ENCODE measurements at places on chromosomes 7 and 10. TPM values are rescaled to one million over a fixed set of nuclear protein-coding genes. Genes with fewer than 3 reads are reported as not detected.

The POM121L12 gene
- total RNA-seq: not detected

The GSTO2 gene
- total RNA-seq: 1.1 TPM

The LRRC4 gene
- total RNA-seq: 0.32 TPM

The DNAH11 gene
- 0.51 TPM for total RNA-seq

The PALD1 gene
- not detected for total RNA-seq

The ADRB1 gene
- not detected for total RNA-seq

DNA sequence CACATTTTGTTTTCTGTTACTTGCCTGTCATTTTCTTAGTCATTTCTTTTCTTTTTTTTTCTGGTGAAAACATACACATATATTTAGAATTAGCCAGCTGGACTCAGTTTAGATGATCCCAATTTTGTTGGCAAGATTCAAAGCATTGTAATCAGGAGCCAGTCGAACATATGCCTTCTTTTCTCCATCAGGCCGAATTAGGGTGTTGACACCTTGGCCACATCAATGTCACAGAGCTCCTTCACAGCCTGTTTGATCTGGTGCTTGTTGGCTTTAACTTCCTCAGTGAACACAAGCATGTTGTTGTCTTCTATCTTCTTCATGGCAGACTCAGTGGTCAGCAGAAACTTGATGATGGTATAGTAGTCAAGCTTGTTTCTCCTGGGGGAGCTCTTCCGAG is 32.6 kb downstream of the PHF14 start:
- no peak for DNase-seq

- DNase-seq: no peak
Observed at GRCh38 chr10:43649185-43649523, 473 bp upstream of the ZNF32 start.

GRCh38 chr10:113153493-113154102 is 203.6 kb downstream of the TCF7L2 start:
- peak; percentile 9 for DNase-seq

DNA sequence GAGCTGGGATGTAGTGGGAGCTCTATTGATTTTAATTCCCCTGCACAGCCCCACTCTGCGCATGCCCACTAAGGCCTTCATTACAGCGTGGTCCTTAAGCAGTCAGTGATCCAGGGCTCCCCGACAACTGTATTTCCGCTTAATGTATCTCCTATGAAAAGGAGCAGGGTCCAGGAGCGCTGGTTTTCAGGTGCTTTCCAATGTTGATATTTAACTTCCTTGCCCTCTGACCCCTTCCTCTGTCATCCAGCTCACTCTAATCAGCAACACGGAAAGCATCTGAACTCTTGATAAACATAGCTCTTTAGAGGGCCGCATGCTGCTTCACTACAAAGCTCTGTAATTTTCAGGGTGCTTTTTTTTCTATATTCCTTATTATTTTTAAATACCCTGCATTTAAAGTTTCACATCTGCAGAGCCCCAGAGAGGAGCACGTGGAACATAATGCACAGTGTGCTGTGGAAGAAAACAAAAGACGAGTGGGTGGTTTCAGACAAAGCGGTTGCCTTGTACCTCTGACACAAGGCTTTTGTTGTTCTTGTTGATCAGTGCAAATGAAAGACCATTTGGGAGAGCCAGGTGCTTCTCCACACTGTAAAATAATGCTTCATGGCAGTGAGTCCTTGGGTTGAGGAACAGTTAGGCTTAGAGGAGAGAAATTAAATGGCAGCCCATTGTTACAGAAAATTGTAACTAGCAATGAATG is 465.9 kb upstream of the CELF2 start:
- no peak for DNase-seq

DNA sequence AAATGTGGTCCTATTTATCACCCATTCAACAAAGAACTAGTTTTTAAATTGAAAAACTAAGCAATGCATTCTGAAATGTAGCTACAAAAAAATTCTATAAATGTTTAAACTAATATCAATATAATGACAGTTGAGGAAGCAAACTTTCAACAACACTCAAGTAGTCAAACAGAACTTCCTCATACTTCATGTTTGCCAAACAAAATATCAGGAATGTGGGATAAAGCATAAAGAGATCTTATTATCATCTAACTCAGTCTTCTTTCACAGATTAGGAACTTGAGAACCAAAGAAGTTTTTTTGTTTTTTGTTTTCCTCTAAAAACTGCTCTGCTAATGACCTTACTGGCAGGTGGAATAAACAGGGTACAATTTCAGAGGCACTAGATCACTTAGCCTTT is 116.2 kb downstream of the JAZF1 start:
- DNase-seq: no peak

DNA sequence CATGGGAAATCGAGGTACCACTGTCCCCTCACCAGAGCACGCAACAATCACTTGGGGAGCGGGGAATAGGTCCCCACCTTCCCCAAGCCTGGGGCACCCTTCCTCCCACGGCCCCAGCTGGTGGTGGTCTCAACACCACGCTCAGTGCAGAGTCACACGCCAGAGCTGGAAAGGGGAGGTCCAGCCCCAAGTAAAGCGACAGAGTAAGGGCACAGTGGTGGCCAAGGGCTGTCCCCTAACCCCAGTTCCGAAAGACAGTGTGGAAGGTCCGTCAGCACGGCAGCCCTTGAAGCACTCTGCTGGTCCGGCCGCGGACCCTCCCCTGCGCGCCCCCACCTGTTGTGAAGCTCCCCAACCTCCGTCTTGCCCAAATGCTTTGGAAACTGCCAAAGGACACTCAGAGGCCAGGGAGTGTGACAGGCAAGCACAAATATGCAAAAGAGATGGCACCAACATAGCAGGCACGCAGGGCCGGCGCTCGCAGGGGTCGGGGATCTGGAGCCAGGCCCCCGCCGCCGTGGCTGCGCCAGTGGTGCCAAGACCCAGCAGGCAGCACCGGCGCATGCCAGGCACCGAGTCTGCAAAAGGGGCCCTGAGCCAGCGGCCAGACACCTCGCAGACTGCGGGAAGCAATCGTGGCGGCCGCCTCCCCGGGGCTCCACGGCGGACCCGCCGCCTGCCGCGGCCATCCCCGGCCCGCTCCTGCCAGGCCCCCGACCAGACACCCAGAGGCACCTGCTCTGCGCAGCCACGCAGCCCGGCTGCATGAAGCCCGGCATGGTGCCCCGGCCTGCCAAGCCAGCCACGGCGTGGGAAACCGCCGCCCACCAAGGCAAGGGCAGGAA is 51.6 kb upstream of the SRRM3 start:
- DNase-seq: no peak

- DNase-seq: no peak
Observed at GRCh38 chr10:3671386-3671955, 113.5 kb downstream of the KLF6 start.

DNA sequence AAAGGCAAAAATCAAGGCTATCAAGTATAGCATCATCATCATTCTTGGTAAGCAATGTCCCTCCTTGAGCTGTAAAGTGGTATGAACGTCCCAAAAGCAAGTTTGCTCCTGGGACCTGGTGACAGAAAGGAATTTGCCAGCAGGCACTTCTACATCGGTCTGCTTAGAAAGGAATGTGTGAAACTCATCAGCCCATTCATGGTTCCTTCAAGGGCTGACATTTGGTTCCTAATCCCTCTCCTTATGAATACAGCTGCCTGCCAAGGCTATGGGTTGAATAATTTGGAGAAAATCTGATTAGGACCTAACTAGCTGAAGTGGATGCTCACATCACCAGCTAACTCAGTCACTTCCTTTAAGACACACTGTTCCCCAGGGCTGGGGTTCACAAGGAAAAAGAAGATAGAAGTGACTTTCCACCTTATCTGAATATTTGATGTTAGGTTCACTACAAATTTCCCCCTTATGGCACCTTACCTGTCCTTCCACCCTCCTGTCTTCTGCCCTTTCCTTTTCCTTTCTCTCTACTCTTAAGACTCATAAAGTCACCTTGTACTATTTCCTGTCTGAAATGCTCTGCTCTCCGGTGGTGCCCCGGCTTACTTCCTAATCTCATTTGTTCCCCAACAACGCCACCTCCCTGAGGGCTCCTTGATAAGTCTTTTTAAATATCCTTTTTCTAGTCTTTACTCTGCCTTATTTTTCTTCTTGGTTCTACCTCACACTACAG is 187.1 kb downstream of the NPSR1 start:
- no peak for DNase-seq

DNA sequence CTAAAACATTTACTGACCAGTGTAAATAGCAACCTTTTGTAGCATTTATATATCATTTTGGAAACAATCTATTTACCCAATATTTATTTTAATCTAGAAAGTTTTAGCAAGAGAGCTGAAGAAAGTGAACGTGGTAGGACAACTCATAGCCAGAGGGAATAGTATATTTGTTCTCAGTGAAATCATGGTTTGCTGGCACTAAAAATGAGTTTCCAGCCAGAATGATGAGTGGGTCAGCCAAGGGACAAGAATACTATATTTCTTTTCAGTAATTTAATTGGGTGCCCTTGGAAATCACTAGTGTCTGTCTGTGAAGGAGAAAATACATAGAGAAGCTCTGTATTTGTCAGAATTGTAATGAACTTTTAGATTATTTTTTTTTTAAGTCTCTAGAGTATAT is 74.9 kb downstream of the MINPP1 start:
- peak; percentile 44 for DNase-seq

- DNase-seq: peak; percentile 69
Observed at GRCh38 chr10:90993340-90993739, 72.5 kb upstream of the ANKRD1 start.

DNA sequence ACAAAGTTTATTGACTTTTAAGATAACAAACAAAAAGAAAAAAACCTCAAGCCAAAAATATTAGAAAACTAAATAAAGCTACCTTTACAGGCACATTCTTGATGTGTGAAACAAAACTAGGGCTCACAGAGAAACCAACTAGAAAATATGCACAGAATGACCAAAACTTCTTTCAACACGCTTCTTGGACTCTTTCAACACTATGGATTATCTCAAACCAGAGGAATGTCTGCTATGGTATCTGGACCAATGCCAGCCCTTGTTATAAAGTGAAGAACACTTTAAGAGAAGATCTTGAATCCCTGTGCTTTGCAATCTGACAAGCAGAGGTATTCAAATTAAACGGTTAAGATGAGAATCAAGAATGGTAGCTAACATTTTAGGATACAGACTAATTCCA is 76.6 kb downstream of the DNAJC1 start:
- peak; percentile 93 for DNase-seq

- no peak for DNase-seq
Observed at GRCh38 chr7:3953133-3953532, 652.1 kb downstream of the SDK1 start.

DNA sequence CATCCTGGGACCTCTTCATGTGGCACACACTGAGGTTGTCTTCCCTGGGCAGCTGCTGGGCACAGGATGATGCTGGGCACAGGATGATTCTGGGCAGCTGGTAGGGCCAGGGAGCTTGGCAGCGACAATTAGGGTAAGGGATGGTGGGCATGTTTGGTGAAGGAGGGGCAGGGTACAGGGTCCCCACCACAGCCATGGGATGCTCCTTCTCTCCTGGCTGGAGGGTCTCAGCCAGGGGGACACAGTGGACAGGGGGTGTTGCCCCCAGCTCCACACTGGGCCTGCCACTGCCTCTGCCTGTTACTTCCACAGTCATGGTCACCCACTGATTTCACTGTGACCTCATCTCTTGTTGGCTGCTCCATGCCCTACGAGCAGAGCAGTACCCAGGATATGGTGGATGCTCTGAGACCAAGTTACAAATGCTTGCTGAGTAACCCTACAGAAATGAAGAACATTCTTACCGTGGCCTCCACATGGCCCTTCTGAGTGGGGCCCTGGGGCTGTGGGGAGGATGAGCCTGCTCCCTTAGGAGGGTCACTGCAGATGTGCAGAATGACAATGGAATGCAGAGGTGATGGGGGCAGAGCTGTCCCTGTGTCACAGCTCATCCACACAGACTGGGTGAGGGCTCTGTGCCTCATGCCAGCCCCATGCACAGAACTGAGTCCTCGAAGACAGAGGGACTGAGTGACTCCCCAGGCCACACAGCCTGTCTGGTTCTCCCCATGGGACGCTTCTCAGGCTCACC is 28.4 kb upstream of the RET start:
- DNase-seq: peak; percentile 53

GRCh38 chr7:44769776-44770294 is 21.2 kb downstream of the ZMIZ2 start:
- DNase-seq: peak; percentile 71

GRCh38 chr10:102801496-102801895 is 35.7 kb downstream of the CYP17A1 start:
- DNase-seq: no peak

- no peak for DNase-seq
Observed at GRCh38 chr10:32548208-32548607, 102.3 kb downstream of the CCDC7 start.

GRCh38 chr10:1663226-1663625 is 74.1 kb downstream of the ADARB2 start:
- DNase-seq: no peak

DNA sequence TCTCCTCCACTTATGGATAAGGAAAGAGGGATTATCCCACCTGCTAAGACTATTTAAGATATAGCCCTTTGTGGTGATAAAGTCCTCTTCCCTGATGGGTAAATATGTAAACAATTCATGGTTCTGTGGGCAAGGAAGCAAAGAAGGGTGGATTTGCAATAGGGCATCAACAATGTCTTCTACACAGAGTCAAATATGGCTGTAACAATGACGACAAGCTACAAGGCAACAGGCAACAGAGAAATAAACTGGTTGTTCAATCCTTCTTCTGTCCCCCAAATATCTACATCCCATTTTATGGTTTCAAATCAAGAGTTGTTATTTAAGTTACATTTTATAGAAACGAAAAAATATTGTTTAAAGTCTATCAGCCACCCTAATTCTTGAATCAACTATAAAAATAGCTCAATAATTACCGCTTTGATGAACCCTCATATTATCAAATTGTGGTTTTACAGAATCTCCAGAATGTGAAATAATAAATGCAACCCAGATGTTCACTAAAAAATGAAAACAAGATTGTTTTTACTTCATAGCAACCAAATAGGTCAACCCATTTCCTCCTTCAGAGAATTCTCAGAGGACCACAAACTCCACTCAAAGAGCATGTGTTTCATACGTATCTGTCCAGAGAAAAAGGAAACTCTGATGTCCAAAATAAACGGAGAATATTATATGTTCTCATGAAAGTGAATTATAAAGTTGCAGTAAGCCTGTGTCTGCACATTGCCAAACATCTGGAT is 13.8 kb downstream of the CYTH3 start:
- DNase-seq: peak; percentile 91

GRCh38 chr7:6022707-6023106 is 8.5 kb upstream of the ANKRD61 start:
- no peak for DNase-seq

DNA sequence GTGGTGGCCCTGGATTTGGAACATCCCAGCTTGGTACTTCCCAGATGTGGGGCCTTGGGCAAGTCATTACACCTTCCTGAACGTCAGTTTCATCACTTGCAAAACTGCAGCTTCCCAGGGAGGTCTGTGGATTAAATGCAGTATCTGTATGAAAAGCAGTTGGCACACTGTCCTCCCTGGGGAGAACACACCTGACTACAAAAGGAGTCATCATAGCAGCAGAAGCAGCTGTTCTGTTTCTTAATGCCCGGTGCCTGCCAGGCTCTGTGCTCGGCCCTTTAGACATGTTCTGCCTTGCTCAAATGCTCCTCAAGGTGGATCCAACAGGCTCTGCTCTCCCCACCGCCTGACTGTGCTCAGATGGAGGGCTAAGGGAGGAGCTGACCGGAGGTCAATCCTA is 31.0 kb downstream of the CDCA7L start:
- no peak for DNase-seq

All from GM23248 (cell line).